ENCODE measurements at places on chromosomes 3 and 15. TPM values are rescaled to one million over a fixed set of nuclear protein-coding genes. Genes with fewer than 3 reads are reported as not detected.

The SLC15A2 gene
- under 0.01 TPM for total RNA-seq

The GOLGA6A gene
- total RNA-seq, result not detected

The WNT5A gene
- total RNA-seq, result 128 TPM

The PPARG gene
- total RNA-seq, result 0.88 TPM

The MINAR1 gene
- total RNA-seq, result 0.66 TPM
